ENCODE measurements at places on chromosomes 2 and 18. TPM values are rescaled to one million over a fixed set of nuclear protein-coding genes. Genes with fewer than 3 reads are reported as not detected.

DNA sequence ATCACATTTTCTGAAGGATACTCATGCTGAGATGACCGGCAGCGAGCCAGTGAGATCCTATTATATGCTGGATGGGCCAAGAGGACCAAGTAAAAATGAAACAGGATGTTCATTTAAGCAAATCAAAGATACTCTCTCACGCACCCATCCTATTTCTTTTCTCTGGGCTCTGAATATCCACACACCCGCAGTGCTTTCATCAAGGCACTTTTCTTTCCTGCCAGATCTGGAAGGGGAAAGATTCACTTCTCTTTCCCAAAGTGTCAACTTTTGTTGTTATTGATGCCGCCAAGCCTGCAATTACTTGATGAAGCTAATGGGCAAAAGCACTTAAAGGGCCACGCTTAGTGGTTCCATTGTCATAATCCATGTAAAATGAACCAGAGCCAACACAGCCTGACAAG, 191.9 kb upstream of the CHAC2 start:
- H3K27ac ChIP-seq: no peak overlapping the region
- H3K27me3 ChIP-seq: peaks cover 4% of the 10 kb centered on the region
- no peaks in the 10 kb centered on the region for H3K4me1 ChIP-seq

Gene INHBB
- total RNA-seq: not detected

Gene CYP27A1
- not detected for total RNA-seq

- H3K36me3 ChIP-seq: peaks cover 3% of the 10 kb centered on the region
- no peaks in the 10 kb centered on the region for H3K27me3 ChIP-seq
- no peak for DNase-seq
- no peak overlapping the region for H3K27ac ChIP-seq
- H3K4me1 ChIP-seq: no peaks in the 10 kb centered on the region
These were observed 12.9 kb upstream of the ETAA1 start for GRCh38 chr2:67384123-67384822.

Gene FAM124B
- total RNA-seq: 2.1 TPM

Gene RUFY4
- 2.1 TPM for total RNA-seq

DNA sequence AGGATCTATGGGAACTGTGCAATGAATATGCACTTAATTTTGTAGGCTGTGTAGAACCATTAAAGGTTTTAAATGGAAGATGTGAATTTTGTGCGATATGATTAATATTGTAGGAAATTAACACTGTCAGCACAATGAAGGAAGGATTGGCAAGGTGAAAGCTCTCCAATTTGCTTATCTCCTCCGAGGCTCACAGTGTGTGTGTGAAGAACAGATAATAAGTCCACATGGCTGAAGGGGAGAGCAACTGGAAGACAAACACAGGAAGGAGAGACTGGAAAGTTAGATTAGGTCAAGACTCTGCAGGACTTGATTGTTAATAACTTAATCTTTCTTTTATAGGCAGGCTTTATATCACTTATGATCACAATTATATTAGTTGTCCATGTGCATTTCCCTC, 269.7 kb upstream of the VRK2 start:
- no peaks in the 10 kb centered on the region for H3K27me3 ChIP-seq
- no peak overlapping the region for H3K4me3 ChIP-seq
- no peak for DNase-seq
- no peaks in the 10 kb centered on the region for H3K4me1 ChIP-seq
- no peak overlapping the region for H3K27ac ChIP-seq
- no peaks in the 10 kb centered on the region for H3K36me3 ChIP-seq

Gene CAPN14
- total RNA-seq: 0.35 TPM

Gene CDCA7
- total RNA-seq: 66.6 TPM

DNA sequence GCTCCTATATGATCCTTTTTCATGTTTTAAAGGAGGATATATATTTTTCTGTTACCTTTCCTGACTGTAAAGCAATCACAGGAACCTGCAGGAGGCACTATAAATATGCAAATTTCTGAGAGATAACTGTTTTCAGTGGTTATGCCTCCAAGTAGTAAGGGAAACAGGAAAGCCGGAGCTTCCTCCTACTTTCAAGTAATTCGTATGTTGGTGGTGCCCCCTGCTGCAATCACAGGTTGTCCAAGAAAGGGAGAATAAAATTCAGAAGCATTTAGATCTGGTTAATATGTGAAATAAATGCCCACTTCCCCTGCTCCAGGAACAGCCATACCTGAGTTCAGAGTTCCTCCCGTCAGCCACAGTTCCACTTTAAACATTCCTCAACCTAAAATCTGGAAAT, 12.0 kb upstream of the BCL11A start:
- H3K4me1 ChIP-seq: peaks cover 3% of the 10 kb centered on the region
- no peaks in the 10 kb centered on the region for H3K36me3 ChIP-seq
- DNase-seq: no peak
- no peak overlapping the region for H3K27ac ChIP-seq
- H3K27me3 ChIP-seq: peaks cover 49% of the 10 kb centered on the region

- H3K36me3 ChIP-seq: no peaks in the 10 kb centered on the region
- no peaks in the 10 kb centered on the region for H3K4me1 ChIP-seq
- no peak overlapping the region for H3K27ac ChIP-seq
- no peak for DNase-seq
- H3K27me3 ChIP-seq: no peaks in the 10 kb centered on the region
These were observed 72.0 kb downstream of the CDH7 start for GRCh38 chr18:65822826-65823225.

GRCh38 chr2:59093571-59093970, 852.4 kb upstream of the FANCL start:
- no peaks in the 10 kb centered on the region for H3K36me3 ChIP-seq
- H3K27me3 ChIP-seq: no peaks in the 10 kb centered on the region
- H3K4me1 ChIP-seq: no peaks in the 10 kb centered on the region
- no peak overlapping the region for H3K27ac ChIP-seq

Gene MYOM1
- total RNA-seq: 1.7 TPM

GRCh38 chr2:88350331-88351248, 101.9 kb downstream of the FOXI3 start:
- peak overlapping the region; percentile 27 for H3K4me3 ChIP-seq
- peaks cover 4% of the 10 kb centered on the region for H3K4me1 ChIP-seq
- DNase-seq: peak; percentile 69
- no peak overlapping the region for H3K27ac ChIP-seq

DNA sequence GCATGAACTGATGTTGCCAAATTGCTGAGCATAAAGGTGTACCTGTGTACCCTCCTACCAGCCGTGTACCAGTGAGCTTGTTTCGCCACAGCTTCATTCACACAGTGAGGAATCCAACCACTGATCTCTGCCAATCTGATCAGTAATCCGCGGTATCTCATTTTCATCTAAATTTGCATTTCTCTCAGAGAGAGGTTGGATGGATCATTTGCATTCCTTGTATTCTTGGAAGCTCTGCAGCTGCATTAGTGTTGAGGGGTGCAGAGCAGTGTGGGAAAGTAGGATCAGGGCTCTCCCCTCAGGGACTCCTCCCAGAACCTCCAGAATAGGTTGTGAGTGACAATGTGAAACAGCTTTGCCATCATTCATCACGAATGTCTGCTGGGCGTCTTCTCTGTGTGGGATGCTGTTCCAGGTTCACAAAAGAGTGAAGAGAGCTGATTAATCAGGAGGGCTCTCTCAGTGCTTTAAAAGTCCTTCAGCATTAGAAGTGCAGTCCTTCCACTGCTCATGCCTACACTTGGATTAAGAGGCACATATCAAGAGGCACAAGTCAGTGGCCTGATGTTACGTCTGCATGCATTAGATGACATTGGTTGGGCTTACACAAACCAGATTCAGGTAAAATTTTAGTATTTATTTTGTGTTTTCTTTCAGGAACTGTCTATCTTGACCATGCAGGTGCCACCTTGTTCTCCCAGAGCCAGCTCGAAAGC, 7.5 kb downstream of the MOCOS start:
- no peak overlapping the region for H3K4me3 ChIP-seq
- no peaks in the 10 kb centered on the region for H3K4me1 ChIP-seq
- H3K27me3 ChIP-seq: peaks cover 9% of the 10 kb centered on the region
- H3K36me3 ChIP-seq: no peaks in the 10 kb centered on the region

Gene POLR1A
- 29.7 TPM for total RNA-seq

- no peak overlapping the region for H3K4me3 ChIP-seq
- peaks cover 79% of the 10 kb centered on the region for H3K27me3 ChIP-seq
- H3K27ac ChIP-seq: no peak overlapping the region
- DNase-seq: no peak
- peaks cover 18% of the 10 kb centered on the region for H3K4me1 ChIP-seq
These were observed 2.8 kb downstream of the SH3RF3 start for GRCh38 chr2:109131777-109132176.

DNA sequence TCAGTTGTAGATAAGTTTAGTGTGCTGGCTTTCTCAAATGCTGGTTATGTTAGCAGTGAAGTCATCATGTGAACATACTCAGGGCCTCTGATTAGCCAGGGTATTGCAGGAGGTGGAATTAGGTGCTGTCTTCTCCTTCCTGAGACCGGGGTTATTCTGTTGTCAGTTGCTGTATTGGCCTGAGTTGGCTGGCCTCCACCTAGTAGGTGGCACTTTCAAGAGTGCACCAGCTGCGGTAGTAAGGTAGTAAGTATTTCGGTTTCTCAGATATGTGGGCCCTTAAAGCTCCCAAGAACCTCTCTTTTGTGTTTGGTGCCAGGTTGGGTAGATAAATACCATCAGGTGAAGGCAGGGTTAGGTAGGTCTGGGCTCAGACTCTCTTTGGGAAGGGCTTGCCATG, 1430.5 kb upstream of the CELF4 start:
- H3K27me3 ChIP-seq: no peaks in the 10 kb centered on the region
- no peaks in the 10 kb centered on the region for H3K36me3 ChIP-seq
- no peak overlapping the region for H3K27ac ChIP-seq
- no peak overlapping the region for H3K4me3 ChIP-seq

- H3K4me1 ChIP-seq: no peaks in the 10 kb centered on the region
- H3K27ac ChIP-seq: no peak overlapping the region
- no peak overlapping the region for H3K4me3 ChIP-seq
- H3K36me3 ChIP-seq: no peaks in the 10 kb centered on the region
- no peak for DNase-seq
These were observed 24.3 kb upstream of the REL start for GRCh38 chr2:60857056-60857455.

Gene ZNF385B
- not detected for total RNA-seq

Gene GNLY
- total RNA-seq: 569 TPM

GRCh38 chr2:238492840-238493239, 66.1 kb downstream of the ASB1 start:
- peaks cover 34% of the 10 kb centered on the region for H3K4me1 ChIP-seq
- no peak for DNase-seq
- peaks cover 5% of the 10 kb centered on the region for H3K27me3 ChIP-seq
- no peak overlapping the region for H3K4me3 ChIP-seq
- H3K36me3 ChIP-seq: no peaks in the 10 kb centered on the region

- no peaks in the 10 kb centered on the region for H3K4me1 ChIP-seq
- no peaks in the 10 kb centered on the region for H3K27me3 ChIP-seq
- no peak overlapping the region for H3K27ac ChIP-seq
- H3K4me3 ChIP-seq: no peak overlapping the region
- H3K36me3 ChIP-seq: no peaks in the 10 kb centered on the region
These were observed 500.2 kb upstream of the TNP1 start for GRCh38 chr2:217360111-217360510.

Gene SLC11A1
- 0.13 TPM for total RNA-seq

- no peak overlapping the region for H3K27ac ChIP-seq
- H3K36me3 ChIP-seq: no peaks in the 10 kb centered on the region
- H3K4me3 ChIP-seq: no peak overlapping the region
These were observed 187.2 kb upstream of the HS6ST1 start for GRCh38 chr2:128505575-128506526.

Gene ALPI
- not detected for total RNA-seq

DNA sequence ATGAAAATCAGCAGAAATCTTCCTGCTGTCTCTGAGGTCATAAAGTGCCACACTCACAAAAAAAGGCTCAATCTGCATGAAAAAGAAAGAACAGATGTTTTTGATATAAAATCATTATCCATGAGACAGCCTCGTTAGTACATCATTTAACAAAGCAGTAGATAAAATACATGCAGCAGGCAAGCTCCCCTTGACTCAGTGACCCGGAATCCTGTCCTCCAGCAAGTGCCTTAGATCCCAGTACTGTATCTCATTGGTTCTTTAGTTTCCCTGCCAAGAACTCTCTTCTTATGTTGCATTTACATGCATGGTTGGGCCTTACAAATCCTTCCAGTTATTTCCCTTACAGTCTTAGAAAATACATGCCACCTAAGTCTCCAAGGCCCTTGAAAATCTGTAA, 148.9 kb upstream of the CCDC195 start:
- H3K27ac ChIP-seq: no peak overlapping the region
- no peak overlapping the region for H3K4me3 ChIP-seq
- H3K27me3 ChIP-seq: no peaks in the 10 kb centered on the region
- peaks cover 77% of the 10 kb centered on the region for H3K36me3 ChIP-seq
- H3K4me1 ChIP-seq: no peaks in the 10 kb centered on the region
- DNase-seq: no peak

Gene ALLC
- not detected for total RNA-seq

GRCh38 chr2:117071556-117072102, 742.9 kb upstream of the DDX18 start:
- H3K4me3 ChIP-seq: no peak overlapping the region
- H3K36me3 ChIP-seq: no peaks in the 10 kb centered on the region
- H3K27ac ChIP-seq: no peak overlapping the region
- H3K4me1 ChIP-seq: no peaks in the 10 kb centered on the region
- no peak for DNase-seq

DNA sequence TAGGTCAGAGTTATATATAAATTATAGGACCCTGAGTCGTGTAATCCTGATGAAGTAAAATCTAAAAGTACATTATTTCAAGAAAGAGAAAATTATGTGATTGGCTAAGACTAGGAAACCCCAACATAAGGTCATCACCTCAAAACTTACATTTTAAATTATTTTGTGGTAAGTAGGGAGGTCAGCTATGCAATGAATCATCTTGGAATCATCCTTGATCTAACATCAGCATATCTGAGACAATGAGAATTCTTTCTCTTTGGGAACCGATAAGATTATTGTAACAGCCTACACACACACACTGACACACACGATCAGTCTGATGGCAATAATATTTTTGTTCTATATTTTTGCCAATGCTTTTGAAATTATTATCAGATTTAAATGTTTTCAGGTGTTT, 904.8 kb upstream of the CHAC2 start:
- DNase-seq: no peak
- H3K4me3 ChIP-seq: no peak overlapping the region
- H3K4me1 ChIP-seq: no peaks in the 10 kb centered on the region
- no peaks in the 10 kb centered on the region for H3K36me3 ChIP-seq

DNA sequence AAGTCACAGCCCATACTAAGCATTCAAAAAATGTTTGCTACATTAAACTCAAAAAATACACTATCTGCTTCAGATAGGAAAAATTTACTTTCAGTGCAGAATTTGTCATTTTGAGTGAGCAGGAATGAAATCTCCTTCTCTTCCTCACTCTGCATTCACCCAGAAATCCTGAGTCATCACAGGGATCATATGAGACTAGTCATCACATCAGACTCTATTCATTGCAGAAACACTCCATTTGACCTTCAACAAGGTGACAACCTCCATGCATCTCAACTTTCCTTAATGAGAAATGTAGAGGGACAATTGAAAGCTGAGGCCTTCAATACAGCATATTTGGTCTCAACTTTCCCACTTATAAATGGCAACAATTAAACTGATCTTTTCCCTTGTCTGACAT, 130.4 kb upstream of the CYP26B1 start:
- H3K4me1 ChIP-seq: no peaks in the 10 kb centered on the region
- H3K4me3 ChIP-seq: no peak overlapping the region
- H3K27ac ChIP-seq: no peak overlapping the region
- no peak for DNase-seq
- no peaks in the 10 kb centered on the region for H3K36me3 ChIP-seq
- no peaks in the 10 kb centered on the region for H3K27me3 ChIP-seq

Gene SEMA4C
- total RNA-seq: 22.2 TPM

Gene CCDC74B
- total RNA-seq: 0.88 TPM

Gene AGFG1
- 64.0 TPM for total RNA-seq

Gene HOXD13
- total RNA-seq: not detected

- no peak for DNase-seq
- peak overlapping the region; percentile 86 for H3K27ac ChIP-seq
- peaks cover 48% of the 10 kb centered on the region for H3K4me1 ChIP-seq
These were observed 43.0 kb upstream of the FOSL2 start for GRCh38 chr2:28349546-28350165.

Gene COLEC11
- not detected for total RNA-seq

All from activated CD4-positive, alpha-beta memory T cell treated with anti-CD3 and anti-CD28 coated beads, Interleukin-2, amount 10 ng/mL, durations not matched to agents 7 days and 5 days (primary cell).